ENCODE measurements at places on chromosomes 1 and 21. TPM values are rescaled to one million over a fixed set of nuclear protein-coding genes. Genes with fewer than 3 reads are reported as not detected.

DNA sequence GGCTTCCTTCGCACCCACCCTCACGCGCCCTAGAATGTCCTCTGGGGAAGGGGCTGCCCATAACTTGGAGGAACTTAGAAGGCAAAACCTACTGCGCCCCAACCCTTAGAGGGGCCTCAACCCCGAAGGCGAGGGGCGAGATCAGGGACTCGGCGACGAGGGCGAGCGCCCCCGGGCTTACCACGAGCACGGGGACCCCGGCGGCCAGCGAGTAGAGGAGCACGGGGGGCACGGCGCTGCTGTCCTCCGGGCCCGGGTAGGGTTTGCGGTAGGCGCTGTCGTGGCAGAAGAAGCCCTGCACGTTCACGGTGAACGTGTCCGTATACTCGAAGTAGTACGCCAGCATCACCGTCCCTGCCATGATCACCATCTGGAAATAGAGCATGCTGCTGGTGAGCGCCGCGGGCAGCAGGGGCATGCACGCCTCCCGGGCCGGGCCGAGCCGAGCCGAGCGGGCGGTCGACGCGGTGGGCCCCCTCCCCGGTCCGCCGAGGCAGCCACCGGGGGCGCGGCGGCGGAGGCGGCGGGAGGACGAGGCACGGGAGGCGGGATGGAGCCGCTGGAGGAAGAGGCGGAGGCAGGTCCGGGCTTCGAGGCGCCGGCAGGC lies 304 bp downstream of the PLPPR5 start:
- H3K36me3 ChIP-seq = no peaks in the 10 kb centered on the region
- H3K27ac ChIP-seq = no peak overlapping the region
- no peak for DNase-seq
- H3K27me3 ChIP-seq = peaks cover 64% of the 10 kb centered on the region

The FAM72A gene
- 5.2 TPM for polyA plus RNA-seq

- no peaks in the 10 kb centered on the region for H3K36me3 ChIP-seq
- DNase-seq = peak; percentile 38
- peaks cover 26% of the 10 kb centered on the region for H3K27me3 ChIP-seq
- H3K27ac ChIP-seq = no peak within 1 kb of the TSS
- H3K4me3 ChIP-seq = peak within 1 kb of the TSS; percentile 42
- H3K4me1 ChIP-seq = no peaks in the 10 kb centered on the region
These were observed at the start of gene RYR2 for GRCh38 chr1:237041795-237042525. Gene RYR2 (plus strand): TSS chr1:237042184. CDS start chr1:237042522, 338 bp downstream.

DNA sequence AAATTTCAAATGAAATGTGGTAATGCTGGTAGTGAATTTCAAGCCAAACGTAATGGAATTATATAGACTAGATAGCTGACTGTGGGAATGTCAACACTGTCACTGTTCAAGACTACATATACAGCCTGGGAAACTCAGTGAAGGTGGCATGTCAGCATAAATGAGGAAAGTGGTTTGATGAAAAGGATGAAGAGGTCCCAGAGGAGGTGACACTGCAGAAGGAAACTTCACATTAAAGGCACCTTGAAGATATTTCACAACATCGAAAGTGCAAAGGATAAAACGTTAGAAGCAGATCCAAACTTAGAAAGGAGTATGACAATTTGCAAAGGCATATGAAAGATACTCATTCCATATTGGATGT lies 25.7 kb downstream of the MAPKAPK2 start:
- no peak for DNase-seq
- H3K4me1 ChIP-seq = peaks cover 98% of the 10 kb centered on the region
- no peaks in the 10 kb centered on the region for H3K36me3 ChIP-seq
- no peak overlapping the region for H3K4me3 ChIP-seq
- no peak overlapping the region for H3K27ac ChIP-seq

- no peaks in the 10 kb centered on the region for H3K4me1 ChIP-seq
- no peak overlapping the region for H3K4me3 ChIP-seq
- H3K27me3 ChIP-seq = no peaks in the 10 kb centered on the region
- H3K27ac ChIP-seq = no peak overlapping the region
- H3K36me3 ChIP-seq = no peaks in the 10 kb centered on the region
These were observed 563.2 kb upstream of the ADGRL2 start for GRCh38 chr1:81237473-81238089.

- no peaks in the 10 kb centered on the region for H3K4me1 ChIP-seq
- H3K27ac ChIP-seq = no peak overlapping the region
- H3K4me3 ChIP-seq = no peak overlapping the region
- DNase-seq = no peak
- H3K27me3 ChIP-seq = no peaks in the 10 kb centered on the region
These were observed 189.6 kb upstream of the ST6GALNAC5 start for GRCh38 chr1:76677416-76678405.

The FAM163A gene
- 0.15 TPM for polyA plus RNA-seq

DNA sequence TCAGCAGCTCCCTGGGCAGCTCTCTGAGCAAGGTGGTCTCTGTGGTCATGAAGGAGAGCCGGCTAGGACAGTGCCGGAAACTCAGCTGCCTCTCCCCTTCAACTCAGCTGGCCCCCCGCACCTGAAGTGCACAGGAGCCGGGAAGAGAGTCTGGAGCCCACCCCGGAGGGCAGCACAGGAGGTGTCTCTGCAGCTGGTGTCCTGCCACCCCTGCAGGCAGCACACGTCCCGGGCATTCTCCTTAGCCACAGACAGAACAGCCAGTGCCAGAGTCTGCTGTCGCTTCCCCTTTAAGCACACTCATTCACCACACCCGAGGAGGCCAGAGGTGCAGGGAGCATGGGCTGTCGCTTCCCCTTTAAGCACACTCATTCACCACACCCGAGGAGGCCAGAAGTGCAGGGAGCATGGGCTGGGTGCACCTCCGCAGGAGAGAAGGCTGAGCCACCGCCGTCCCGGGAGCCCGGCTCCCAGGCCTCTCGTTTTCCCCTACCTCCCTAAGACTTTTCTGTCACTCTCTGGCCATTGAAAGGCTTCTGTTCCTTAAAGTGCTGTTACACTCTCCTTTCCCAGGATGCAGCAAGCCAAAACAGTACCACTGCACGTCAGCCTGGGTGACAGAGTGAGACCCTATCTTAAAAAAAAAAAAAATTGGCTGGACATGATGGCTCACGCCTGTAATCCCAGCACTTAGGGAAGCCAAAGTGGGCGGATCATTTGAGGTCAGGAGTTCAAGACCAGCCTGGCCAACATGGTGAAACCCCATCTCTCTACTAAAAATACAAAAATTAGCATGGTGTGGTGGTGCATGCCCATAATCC lies 16.9 kb upstream of the SAMD11 start:
- H3K36me3 ChIP-seq = no peaks in the 10 kb centered on the region
- peaks cover 10% of the 10 kb centered on the region for H3K4me1 ChIP-seq
- peaks cover 86% of the 10 kb centered on the region for H3K27me3 ChIP-seq
- peak; percentile 75 for DNase-seq

GRCh38 chr1:231318568-231318967 lies 19.1 kb downstream of the EXOC8 start:
- no peaks in the 10 kb centered on the region for H3K27me3 ChIP-seq
- DNase-seq = no peak
- no peaks in the 10 kb centered on the region for H3K36me3 ChIP-seq
- no peaks in the 10 kb centered on the region for H3K4me1 ChIP-seq
- H3K27ac ChIP-seq = no peak overlapping the region

GRCh38 chr1:111294390-111294789 lies 3.7 kb downstream of the CHIA start:
- no peak overlapping the region for H3K4me3 ChIP-seq
- H3K36me3 ChIP-seq = no peaks in the 10 kb centered on the region
- DNase-seq = no peak
- H3K27ac ChIP-seq = no peak overlapping the region
- no peaks in the 10 kb centered on the region for H3K27me3 ChIP-seq
- no peaks in the 10 kb centered on the region for H3K4me1 ChIP-seq

DNA sequence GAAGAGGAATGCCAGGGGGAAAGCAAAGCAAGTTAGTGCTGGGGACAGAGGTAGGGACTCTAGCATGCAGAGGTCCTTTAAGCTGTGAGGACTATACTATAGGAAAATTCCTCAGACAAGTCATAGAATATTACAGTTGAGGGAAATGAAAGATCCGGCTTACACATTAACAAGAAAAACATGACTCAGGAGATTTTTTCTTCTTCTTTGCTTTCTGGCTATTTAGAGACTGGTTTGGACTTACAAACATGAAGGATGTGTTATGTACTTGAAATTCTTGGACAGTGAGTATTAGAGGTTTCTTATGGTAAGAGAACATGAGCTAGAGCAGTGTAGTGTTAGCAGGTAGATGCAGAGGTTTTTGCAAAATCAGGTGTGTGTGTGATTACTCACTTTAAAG lies 24.9 kb downstream of the USP25 start:
- peak overlapping the region; percentile 9 for H3K27ac ChIP-seq
- no peaks in the 10 kb centered on the region for H3K27me3 ChIP-seq
- H3K4me1 ChIP-seq = peaks cover 14% of the 10 kb centered on the region
- no peaks in the 10 kb centered on the region for H3K36me3 ChIP-seq
- DNase-seq = no peak

GRCh38 chr21:45985471-45986315 lies 4.1 kb downstream of the COL6A1 start:
- no peaks in the 10 kb centered on the region for H3K27me3 ChIP-seq
- H3K36me3 ChIP-seq = peaks cover 26% of the 10 kb centered on the region
- H3K27ac ChIP-seq = no peak overlapping the region
- H3K4me1 ChIP-seq = peaks cover 3% of the 10 kb centered on the region
- no peak overlapping the region for H3K4me3 ChIP-seq

The NR0B2 gene
- polyA plus RNA-seq = 5.4 TPM

- H3K27me3 ChIP-seq = no peaks in the 10 kb centered on the region
- no peak overlapping the region for H3K27ac ChIP-seq
- H3K4me3 ChIP-seq = no peak overlapping the region
- H3K36me3 ChIP-seq = no peaks in the 10 kb centered on the region
- H3K4me1 ChIP-seq = no peaks in the 10 kb centered on the region
- no peak for DNase-seq
These were observed 104.6 kb upstream of the F3 start for GRCh38 chr1:94646141-94646643.

The OR10J1 gene
- not detected for polyA plus RNA-seq

GRCh38 chr1:45730075-45730779 lies 20.2 kb downstream of the IPP start:
- no peak overlapping the region for H3K4me3 ChIP-seq
- H3K27me3 ChIP-seq = no peaks in the 10 kb centered on the region

DNA sequence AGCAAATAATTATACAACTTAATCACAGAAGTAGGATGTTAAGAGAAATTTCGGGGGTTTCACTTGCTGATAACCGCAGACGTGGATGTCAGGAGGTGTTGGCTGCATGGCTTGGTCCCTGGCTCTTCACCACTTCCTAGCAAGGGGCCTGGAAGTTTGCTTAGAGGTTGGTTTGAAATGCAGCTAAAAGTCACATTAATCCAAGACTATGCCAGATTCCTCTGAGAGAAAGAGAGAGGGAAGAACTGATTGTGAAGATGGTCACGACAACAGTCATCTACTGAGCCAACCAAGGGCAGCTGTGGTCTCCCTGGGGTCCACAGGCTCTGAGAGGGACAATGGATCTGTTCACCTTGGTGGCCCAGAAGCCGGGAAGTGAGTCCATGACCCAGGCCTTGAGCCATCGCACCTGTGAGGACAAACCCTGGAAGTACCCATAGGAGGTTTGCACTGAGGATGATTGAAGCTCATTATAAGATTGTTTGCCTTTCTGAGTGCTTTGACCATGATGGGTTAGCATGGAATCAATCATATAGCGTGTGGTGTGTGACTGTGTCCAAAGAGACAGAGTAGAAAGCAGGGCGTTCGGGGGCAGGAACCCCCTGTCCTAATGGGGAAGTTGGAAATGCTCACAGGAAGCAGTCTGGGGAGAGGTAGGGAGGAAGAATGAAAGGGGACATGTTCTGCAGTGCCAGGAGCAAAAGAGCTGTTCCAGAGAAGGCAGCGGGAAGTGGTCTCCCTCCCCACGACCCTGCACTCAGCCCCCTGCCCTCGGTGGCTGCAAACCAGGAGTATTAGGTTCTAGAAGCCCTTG lies 47.1 kb downstream of the UMODL1 start:
- no peak overlapping the region for H3K27ac ChIP-seq
- no peak overlapping the region for H3K4me3 ChIP-seq
- H3K27me3 ChIP-seq = peaks cover 57% of the 10 kb centered on the region
- DNase-seq = no peak
- H3K4me1 ChIP-seq = peaks cover 37% of the 10 kb centered on the region

- no peak overlapping the region for H3K4me3 ChIP-seq
- H3K36me3 ChIP-seq = no peaks in the 10 kb centered on the region
These were observed 1.4 kb upstream of the PAFAH2 start for GRCh38 chr1:25999041-25999800.

- no peaks in the 10 kb centered on the region for H3K4me1 ChIP-seq
- DNase-seq = no peak
- no peaks in the 10 kb centered on the region for H3K27me3 ChIP-seq
- no peak overlapping the region for H3K27ac ChIP-seq
These were observed 395.6 kb upstream of the PBX1 start for GRCh38 chr1:164163289-164163849.

DNA sequence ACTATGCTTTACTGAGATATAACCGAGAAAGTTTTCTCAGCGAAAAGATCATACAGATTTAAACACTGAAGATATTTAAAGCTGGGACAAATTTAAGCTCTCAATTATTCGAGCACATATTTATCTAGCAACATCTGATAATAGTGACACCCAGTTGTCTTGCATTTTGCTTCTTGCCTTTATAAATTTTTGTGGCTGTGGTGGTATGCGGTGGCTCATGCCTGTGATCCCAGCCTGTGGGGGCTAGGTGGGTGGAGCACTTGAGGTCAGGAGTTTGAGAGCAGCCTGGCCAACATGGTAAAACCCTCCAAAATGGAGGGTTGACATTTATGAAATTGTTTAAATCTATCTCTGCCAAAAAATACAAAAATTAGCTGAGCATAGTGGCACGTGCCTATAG lies 312.2 kb downstream of the SPATA17 start:
- H3K4me1 ChIP-seq = no peaks in the 10 kb centered on the region
- H3K4me3 ChIP-seq = no peak overlapping the region
- no peak overlapping the region for H3K27ac ChIP-seq

- no peaks in the 10 kb centered on the region for H3K4me1 ChIP-seq
- no peaks in the 10 kb centered on the region for H3K27me3 ChIP-seq
- no peak overlapping the region for H3K4me3 ChIP-seq
- H3K36me3 ChIP-seq = no peaks in the 10 kb centered on the region
- DNase-seq = no peak
- H3K27ac ChIP-seq = no peak overlapping the region
These were observed 405.7 kb upstream of the NCAM2 start for GRCh38 chr21:20592463-20592862.

- no peak overlapping the region for H3K27ac ChIP-seq
- H3K27me3 ChIP-seq = peaks cover 6% of the 10 kb centered on the region
- no peaks in the 10 kb centered on the region for H3K4me1 ChIP-seq
- no peak for DNase-seq
- no peak overlapping the region for H3K4me3 ChIP-seq
- no peaks in the 10 kb centered on the region for H3K36me3 ChIP-seq
These were observed 658.9 kb downstream of the NPHP4 start for GRCh38 chr1:5333291-5333690.

DNA sequence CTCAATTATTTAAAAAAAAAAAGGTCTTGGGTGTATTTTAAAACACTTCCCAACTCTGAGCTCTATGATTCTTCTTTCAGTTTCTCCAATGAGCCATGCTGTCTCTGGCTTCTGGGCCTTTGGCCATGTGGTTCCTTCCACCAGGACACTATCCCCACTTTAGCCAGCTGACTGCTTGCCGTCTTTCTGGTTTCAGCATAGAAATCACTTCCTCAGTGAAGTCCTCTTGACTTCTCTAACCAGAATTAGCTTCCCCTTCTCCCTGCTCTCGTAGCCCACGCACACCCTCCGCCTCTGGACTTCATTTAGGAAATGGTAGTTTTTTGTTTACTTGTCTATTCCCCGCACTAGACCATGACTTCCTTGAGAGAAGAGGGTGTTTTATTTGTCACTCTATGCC lies 1.1 kb upstream of the DIO1 start:
- peaks cover 7% of the 10 kb centered on the region for H3K4me1 ChIP-seq
- H3K4me3 ChIP-seq = no peak overlapping the region
- H3K27ac ChIP-seq = no peak overlapping the region
- H3K36me3 ChIP-seq = no peaks in the 10 kb centered on the region
- H3K27me3 ChIP-seq = no peaks in the 10 kb centered on the region
- no peak for DNase-seq

The KRTAP23-1 gene
- not detected for polyA plus RNA-seq
